ENCODE measurements at places on chromosomes 11 and 22.

DNA sequence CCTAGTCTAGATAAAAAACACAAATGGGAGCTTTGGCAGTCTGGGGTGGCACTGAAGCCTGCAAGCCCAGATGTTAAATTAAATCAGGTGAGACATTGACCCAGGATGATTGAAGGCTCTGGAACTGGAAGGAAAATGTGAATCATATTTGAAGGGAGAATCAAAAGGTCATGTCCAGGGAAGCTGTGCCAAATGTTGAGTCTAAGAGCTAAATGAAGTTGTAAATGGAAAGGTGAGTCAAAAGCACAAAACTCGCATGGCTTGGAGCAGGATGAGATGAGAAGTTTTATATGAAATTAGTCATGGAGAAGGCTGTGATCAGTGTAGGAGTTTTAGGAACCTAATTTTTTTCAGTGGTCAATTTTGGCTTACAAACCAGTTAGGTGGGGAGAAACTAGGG, 301.1 kb downstream of the BLID start:
- DNase-seq, result no peak

GRCh38 chr11:15874704-15875103, 481.6 kb downstream of the SOX6 start:
- no peak for DNase-seq

DNA sequence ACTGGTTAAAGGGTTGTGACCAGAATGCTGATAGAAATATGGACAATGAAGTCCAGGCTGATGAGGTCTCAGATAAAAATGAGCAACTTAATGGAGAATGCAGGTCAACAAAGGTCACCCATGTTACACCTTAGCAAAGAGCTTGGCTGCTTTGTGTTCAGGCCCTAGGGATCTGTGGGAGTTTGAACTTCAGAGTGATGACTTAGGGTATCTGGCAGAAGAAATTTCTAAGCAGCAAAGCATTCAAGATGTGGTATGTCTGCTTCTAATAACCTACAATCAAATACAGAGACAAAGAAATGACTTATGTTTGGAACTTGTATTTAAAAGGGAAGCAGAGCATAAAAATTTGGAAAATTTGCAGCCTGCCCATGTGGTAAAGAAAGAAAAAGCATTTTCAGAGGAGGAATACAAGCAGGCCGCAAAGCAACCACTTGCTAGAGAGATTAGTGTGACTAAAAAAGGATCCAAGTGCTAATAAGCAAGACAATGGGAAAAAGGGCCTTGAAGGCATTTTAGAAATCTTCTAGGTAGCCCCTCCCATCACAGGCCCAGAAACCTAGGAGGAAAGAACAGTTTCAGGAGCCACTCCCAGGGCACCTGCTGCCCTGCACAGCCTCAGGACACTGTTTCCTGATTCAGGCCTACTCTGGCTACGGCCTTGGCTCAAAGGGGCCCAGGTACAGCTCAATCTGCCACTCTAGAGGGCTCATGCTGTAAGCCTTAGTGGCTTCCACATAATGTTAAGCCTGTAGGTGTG, 41.3 kb downstream of the TNKS1BP1 start:
- DNase-seq, result no peak

GRCh38 chr22:19936513-19936912, 5.1 kb upstream of the COMT start:
- DNase-seq, result no peak

- DNase-seq, result no peak
Observed at GRCh38 chr22:28907311-28908008, 24.1 kb downstream of the ZNRF3 start.

- DNase-seq, result no peak
Observed at GRCh38 chr11:45610627-45611026, 54.8 kb downstream of the CHST1 start.

GRCh38 chr11:96642583-96642982, 252.8 kb downstream of the JRKL start:
- DNase-seq, result no peak

DNA sequence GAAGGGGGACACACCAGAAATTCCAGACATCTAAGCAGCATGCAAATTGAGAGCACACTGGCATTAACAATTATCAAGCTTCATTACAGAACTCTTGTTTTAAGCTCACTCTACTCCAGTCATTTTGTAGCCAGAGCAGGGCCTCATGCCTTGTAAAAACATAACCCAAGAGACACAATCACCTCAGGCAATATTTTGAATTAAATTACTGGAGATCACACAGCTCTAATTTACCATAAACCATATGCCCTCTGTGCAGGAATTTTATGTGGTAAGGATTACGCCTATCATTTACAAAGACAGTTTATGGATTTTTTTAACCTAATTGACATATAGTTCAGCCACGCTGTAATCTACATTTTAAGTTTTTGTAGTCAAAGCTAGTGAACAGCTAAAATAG, 414.1 kb upstream of the DDI1 start:
- no peak for DNase-seq

DNA sequence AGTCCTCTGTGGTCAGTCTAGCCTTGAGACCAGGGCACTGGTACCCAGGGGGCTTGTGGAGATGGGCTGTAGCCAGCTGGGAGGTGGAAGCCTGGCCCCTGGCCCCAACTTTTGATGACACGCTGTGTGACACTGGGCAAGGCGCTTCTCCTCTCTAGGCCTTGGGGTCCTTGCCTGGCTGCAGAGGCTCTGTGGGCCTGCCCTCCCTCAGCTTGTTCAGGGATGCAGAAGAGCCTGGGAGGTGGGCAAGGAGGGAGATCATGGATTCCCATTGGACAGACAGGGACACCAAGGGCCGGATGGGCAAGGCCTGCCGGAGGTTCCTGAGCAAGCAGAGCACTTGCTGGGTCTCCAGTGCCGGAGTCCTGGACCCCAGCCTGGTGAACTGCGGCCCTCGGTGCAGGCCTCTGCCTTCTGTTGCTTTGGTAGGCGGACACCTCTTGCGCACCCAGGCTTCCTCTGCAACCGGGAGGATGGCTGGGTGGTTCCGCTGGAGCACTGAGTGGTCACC, 1.3 kb upstream of the PPP2R5B start:
- no peak for DNase-seq

DNA sequence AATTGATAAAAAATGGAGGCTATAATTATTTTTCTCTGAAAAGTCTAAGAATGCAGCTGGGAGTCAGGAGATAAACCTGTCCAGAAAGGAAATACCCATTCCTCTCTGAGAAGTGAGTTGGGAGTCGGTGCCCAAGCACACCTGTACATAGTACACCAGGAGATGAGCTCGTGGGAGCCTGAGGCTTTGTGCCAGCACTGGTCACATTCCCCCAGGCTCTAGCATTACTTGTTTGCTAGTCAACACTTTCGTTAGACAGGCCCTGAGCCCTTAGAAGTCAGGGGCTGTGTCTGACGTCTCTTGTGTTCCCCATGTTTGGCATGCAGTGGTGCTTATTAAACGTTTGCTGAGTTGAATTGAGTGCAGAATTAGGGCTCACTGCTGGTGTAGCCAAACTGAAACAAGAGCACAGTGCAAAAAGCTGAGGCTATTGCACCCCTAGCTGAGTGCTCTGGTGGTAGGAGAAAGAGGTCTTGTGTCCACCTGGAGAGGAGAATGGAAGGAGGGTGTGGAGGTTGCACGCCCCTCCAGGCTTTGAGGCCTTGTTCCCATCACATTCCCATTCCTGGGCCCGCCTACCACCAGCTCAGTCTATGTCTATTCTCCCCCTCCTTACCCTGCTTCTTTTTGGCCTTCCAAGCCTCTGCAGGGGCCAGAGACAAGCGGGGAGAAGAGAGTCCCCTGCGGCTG, 6.8 kb downstream of the ROBO4 start:
- DNase-seq, result no peak

All from DMS53 (cell line).